Upper lobe of right lung (tissue), 1 donor: ENCODE measurements at places on chromosomes 12 and 14. TPM values are rescaled to one million over a fixed set of nuclear protein-coding genes. Genes with fewer than 3 reads are reported as not detected.

TCL1A gene
- not detected for total RNA-seq

DCD gene
- total RNA-seq: not detected

TAS2R42 gene
- not detected for total RNA-seq

MMP17 gene
- 4.1 TPM for total RNA-seq

PSMC6 gene
- 61.5 TPM for total RNA-seq

ZNF140 gene
- 15.7 TPM for total RNA-seq

ATP2B1 gene
- total RNA-seq: 46.6 TPM

ENDOU gene
- total RNA-seq: 0.32 TPM

RPL36AL gene
- total RNA-seq: 157 TPM

GLIPR1L1 gene
- not detected for total RNA-seq

CCDC197 gene
- not detected for total RNA-seq

WNT5B gene
- 2.3 TPM for total RNA-seq

ZDHHC22 gene
- total RNA-seq: not detected

VAMP1 gene
- 6.3 TPM for total RNA-seq

CLEC4A gene
- total RNA-seq: 8.3 TPM

ACSM4 gene
- total RNA-seq: not detected

IL23A gene
- 0.81 TPM for total RNA-seq

IL31 gene
- total RNA-seq: not detected

KLRC1 gene
- 2.5 TPM for total RNA-seq

FOXG1 gene
- total RNA-seq: not detected

PTPRB gene
- total RNA-seq: 196 TPM

PLEKHG7 gene
- not detected for total RNA-seq

DEPDC4 gene
- total RNA-seq: 0.61 TPM

TMTC3 gene
- 23.5 TPM for total RNA-seq

RPGRIP1 gene
- total RNA-seq: 1.7 TPM

KLRC3 gene
- not detected for total RNA-seq

PYGL gene
- total RNA-seq: 46.3 TPM

CLECL1 gene
- total RNA-seq: 3.4 TPM

B3GNT4 gene
- total RNA-seq: 0.46 TPM

SLC38A6 gene
- 24.3 TPM for total RNA-seq

LRRC10 gene
- not detected for total RNA-seq

PTPN6 gene
- total RNA-seq: 154 TPM

SDSL gene
- 10.7 TPM for total RNA-seq

CD163 gene
- 234 TPM for total RNA-seq

GZMH gene
- 4.7 TPM for total RNA-seq

ADAMTS20 gene
- not detected for total RNA-seq

PRPH gene
- not detected for total RNA-seq

RNASE13 gene
- not detected for total RNA-seq

SDS gene
- total RNA-seq: 2.4 TPM

CCDC88C gene
- total RNA-seq: 34.1 TPM

HPD gene
- total RNA-seq: 1.8 TPM

ANKS1B gene
- 5.3 TPM for total RNA-seq

SPATA7 gene
- 12.3 TPM for total RNA-seq

TPH2 gene
- total RNA-seq: not detected

KRT81 gene
- total RNA-seq: not detected

CDKN3 gene
- 1.5 TPM for total RNA-seq

RBMS2 gene
- 142 TPM for total RNA-seq

BDKRB2 gene
- total RNA-seq: 1.5 TPM

BICD1 gene
- 18.0 TPM for total RNA-seq

FICD gene
- total RNA-seq: 10.3 TPM

RPL10L gene
- not detected for total RNA-seq

LGR5 gene
- 0.35 TPM for total RNA-seq

FOXN4 gene
- not detected for total RNA-seq

RHOJ gene
- total RNA-seq: 38.6 TPM

SLC38A4 gene
- 1.9 TPM for total RNA-seq

VRTN gene
- not detected for total RNA-seq

TMEM179 gene
- not detected for total RNA-seq

KRT3 gene
- total RNA-seq: not detected
